ENCODE measurements at places on chromosomes 16 and 17. TPM values are rescaled to one million over a fixed set of nuclear protein-coding genes. Genes with fewer than 3 reads are reported as not detected.

The CDRT15L2 gene
- not detected for total RNA-seq

The KRTAP4-6 gene
- total RNA-seq, result not detected

The CCL7 gene
- 0.65 TPM for total RNA-seq

The DLX4 gene
- total RNA-seq, result not detected

The KRTAP3-1 gene
- total RNA-seq, result not detected

The DNAI2 gene
- total RNA-seq, result not detected

The ZNF286A gene
- total RNA-seq, result 17.2 TPM
